Activated CD4-positive, alpha-beta memory T cell treated with anti-CD3 and anti-CD28 coated beads for 36 hours (primary cell): ENCODE measurements at places on chromosomes 13 and 19.

GRCh38 chr19:3020321-3020960 lies 8.6 kb downstream of the TLE2 start:
- no peak overlapping the region for H3K4me3 ChIP-seq
- no peaks in the 10 kb centered on the region for H3K36me3 ChIP-seq
- H3K27ac ChIP-seq: no peak overlapping the region
- H3K4me1 ChIP-seq: peaks cover 20% of the 10 kb centered on the region
- peaks cover 3% of the 10 kb centered on the region for H3K27me3 ChIP-seq

- no peak overlapping the region for H3K27ac ChIP-seq
- peak; percentile 2 for DNase-seq
- H3K27me3 ChIP-seq: no peaks in the 10 kb centered on the region
- no peaks in the 10 kb centered on the region for H3K4me1 ChIP-seq
- no peaks in the 10 kb centered on the region for H3K36me3 ChIP-seq
Measured at GRCh38 chr13:113401452-113402415, 37.8 kb upstream of the GRTP1 start.

- H3K4me3 ChIP-seq: no peak overlapping the region
- no peak overlapping the region for H3K27ac ChIP-seq
- H3K36me3 ChIP-seq: peaks cover 59% of the 10 kb centered on the region
- no peaks in the 10 kb centered on the region for H3K4me1 ChIP-seq
Measured at GRCh38 chr19:10686193-10686592, 15.0 kb upstream of the QTRT1 start.

GRCh38 chr13:24159357-24159756 lies 1.2 kb upstream of the SPATA13 start:
- peaks cover 13% of the 10 kb centered on the region for H3K4me1 ChIP-seq
- peaks cover 11% of the 10 kb centered on the region for H3K27me3 ChIP-seq
- H3K27ac ChIP-seq: no peak overlapping the region
- no peak overlapping the region for H3K4me3 ChIP-seq
- no peak for DNase-seq

GRCh38 chr13:37406031-37406430 lies 192.5 kb downstream of the POSTN start:
- no peak for DNase-seq
- H3K4me1 ChIP-seq: no peaks in the 10 kb centered on the region
- no peak overlapping the region for H3K27ac ChIP-seq
- H3K4me3 ChIP-seq: no peak overlapping the region
- H3K36me3 ChIP-seq: no peaks in the 10 kb centered on the region
- no peaks in the 10 kb centered on the region for H3K27me3 ChIP-seq

DNA sequence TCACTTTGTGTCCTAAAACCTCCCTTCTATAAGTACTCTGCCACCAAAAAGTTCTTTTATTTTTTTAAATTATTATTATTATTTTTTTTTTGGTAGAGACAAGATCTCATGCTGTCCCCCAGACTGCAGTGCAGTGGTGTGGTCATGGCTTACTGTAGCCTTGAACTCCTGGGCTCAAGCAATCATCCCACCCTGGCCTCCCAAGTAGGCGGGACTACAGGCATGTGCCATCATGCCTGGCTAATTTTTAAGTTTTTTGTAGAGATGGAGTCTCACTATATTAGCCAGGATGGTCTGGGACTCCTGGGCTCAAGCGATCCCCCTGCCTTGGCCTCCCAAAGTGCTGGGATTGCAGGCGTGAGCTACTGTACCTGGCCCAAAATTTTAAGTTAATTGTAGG lies 29.1 kb upstream of the GPI start:
- H3K27ac ChIP-seq: no peak overlapping the region
- peaks cover 6% of the 10 kb centered on the region for H3K4me1 ChIP-seq
- no peak overlapping the region for H3K4me3 ChIP-seq
- DNase-seq: no peak
- H3K36me3 ChIP-seq: peaks cover 7% of the 10 kb centered on the region
- no peaks in the 10 kb centered on the region for H3K27me3 ChIP-seq

DNA sequence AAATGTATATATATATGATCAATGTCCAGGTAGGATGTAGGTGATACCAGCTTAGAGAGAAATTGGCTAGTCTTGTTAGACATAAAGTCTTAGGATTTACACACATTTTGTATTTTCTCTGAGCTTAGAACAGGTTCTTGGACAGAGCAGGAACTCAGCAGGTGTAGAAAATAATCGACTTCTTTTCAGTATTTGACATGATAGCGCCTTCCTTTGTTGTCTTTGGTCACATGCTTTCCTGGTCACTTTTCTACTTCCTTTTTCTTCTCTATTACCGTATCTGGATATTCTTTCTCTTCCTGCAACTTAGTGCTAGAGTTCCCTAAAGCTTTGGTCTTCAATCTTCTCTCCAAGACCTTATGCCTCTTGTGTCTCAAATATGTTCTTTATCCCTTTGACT lies 107.4 kb downstream of the LRCH1 start:
- no peaks in the 10 kb centered on the region for H3K27me3 ChIP-seq
- no peak overlapping the region for H3K27ac ChIP-seq
- peaks cover 28% of the 10 kb centered on the region for H3K4me1 ChIP-seq
- no peak for DNase-seq
- no peak overlapping the region for H3K4me3 ChIP-seq

GRCh38 chr19:20077791-20078463 lies at the start of gene ZNF90:
Gene ZNF90 (plus strand): TSS chr19:20078000. CDS start chr19:20078133, 133 bp downstream.
- H3K27me3 ChIP-seq: no peaks in the 10 kb centered on the region
- H3K27ac ChIP-seq: peak within 1 kb of the TSS; percentile 61
- peaks cover 9% of the 10 kb centered on the region for H3K4me1 ChIP-seq
- peak; percentile 96 for DNase-seq

- no peaks in the 10 kb centered on the region for H3K4me1 ChIP-seq
- H3K27me3 ChIP-seq: peaks cover under 1% of the 10 kb centered on the region
- no peak for DNase-seq
- H3K4me3 ChIP-seq: no peak overlapping the region
- no peak overlapping the region for H3K27ac ChIP-seq
Measured at GRCh38 chr19:2969104-2969504, 8.3 kb upstream of the TLE6 start.

DNA sequence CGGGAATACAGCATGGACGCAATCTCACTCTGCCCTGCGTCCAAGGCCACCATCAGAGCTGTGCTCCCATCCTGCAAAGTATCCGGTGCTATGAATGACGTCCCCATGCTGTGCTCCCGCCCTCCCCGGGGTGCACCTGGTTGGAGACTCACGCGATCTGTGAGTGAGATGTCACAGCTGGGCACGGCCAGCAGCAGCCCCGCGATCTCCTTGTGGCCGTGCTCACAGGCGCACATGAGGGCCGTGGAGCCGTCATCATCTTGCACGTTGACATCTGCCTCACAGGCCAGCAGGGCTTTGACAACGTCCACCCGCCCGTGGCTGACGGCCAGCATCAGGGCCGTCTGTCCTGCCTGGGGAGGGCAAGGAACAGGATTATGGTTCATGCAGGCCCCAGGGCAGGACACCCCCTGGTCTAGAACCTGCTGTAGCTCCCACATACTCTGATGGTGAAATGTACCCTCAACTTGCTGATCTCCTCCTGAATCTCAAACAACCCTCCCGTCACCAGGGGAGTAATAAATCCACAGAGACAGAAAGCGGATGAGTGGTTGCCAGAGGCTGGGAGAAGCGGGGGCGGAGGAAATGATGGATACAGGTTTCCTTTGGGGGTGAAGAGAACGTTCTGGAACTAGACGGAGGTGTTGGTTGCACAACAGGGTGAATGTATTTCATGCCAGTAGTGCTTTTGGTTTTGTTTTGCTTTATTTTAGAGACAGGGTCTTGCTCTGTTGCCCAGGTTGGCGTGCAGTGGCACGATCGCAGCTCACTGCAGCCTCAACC lies 14.5 kb upstream of the SPC24 start:
- no peak for DNase-seq
- no peak overlapping the region for H3K4me3 ChIP-seq
- H3K36me3 ChIP-seq: no peaks in the 10 kb centered on the region
- H3K27ac ChIP-seq: no peak overlapping the region
- H3K4me1 ChIP-seq: no peaks in the 10 kb centered on the region
- H3K27me3 ChIP-seq: no peaks in the 10 kb centered on the region

GRCh38 chr19:18967358-18968146 lies 26.5 kb upstream of the HOMER3 start:
- no peak for DNase-seq
- H3K27ac ChIP-seq: no peak overlapping the region
- H3K4me1 ChIP-seq: peaks cover 5% of the 10 kb centered on the region
- peaks cover 2% of the 10 kb centered on the region for H3K36me3 ChIP-seq
- H3K4me3 ChIP-seq: no peak overlapping the region

- no peaks in the 10 kb centered on the region for H3K4me1 ChIP-seq
- no peak for DNase-seq
- no peaks in the 10 kb centered on the region for H3K27me3 ChIP-seq
- H3K4me3 ChIP-seq: no peak overlapping the region
- H3K27ac ChIP-seq: no peak overlapping the region
Measured at GRCh38 chr13:72295153-72295552, 428.1 kb upstream of the DACH1 start.

- no peak overlapping the region for H3K27ac ChIP-seq
- no peaks in the 10 kb centered on the region for H3K36me3 ChIP-seq
- no peak overlapping the region for H3K4me3 ChIP-seq
Measured at GRCh38 chr13:111468037-111468959, 147.9 kb downstream of the TEX29 start.

DNA sequence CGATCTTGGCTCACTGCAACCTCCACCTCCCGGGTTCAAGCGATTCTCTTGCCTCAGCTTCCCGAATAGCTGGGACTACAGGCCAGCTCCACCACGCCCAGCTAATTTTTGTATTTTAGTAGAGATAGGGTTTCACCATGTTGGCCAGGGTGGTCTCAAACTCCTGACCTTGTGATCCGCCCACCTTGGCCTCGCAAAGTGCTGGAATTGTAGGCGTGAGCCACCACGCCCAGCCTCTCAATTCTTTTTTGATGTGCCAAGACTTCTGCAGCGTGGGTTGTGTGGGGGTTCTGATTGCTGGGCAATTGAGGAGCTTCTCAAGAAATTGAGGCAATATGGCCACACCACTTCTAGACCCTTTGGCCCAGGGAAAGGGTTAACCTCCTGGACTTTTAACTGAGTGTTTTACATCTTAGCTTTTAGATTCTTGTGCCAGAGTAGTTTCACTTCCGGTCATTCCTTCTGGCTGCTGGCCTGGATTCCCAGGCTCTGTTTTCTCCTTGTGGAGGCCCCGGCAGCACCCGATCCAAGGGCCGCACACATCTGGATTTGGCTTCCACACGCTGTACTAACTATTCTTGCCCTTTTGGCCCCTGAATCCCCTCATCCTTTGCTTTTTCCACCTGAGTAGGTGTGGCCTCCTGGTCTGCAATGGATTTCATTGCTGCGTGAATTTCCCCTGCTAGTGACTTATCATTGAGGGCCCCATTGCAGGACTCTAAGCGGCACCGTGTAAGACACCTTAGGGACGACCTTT lies 14.7 kb downstream of the SMARCA4 start:
- no peak overlapping the region for H3K27ac ChIP-seq
- H3K4me1 ChIP-seq: peaks cover 36% of the 10 kb centered on the region
- DNase-seq: no peak
- no peaks in the 10 kb centered on the region for H3K36me3 ChIP-seq
- H3K4me3 ChIP-seq: no peak overlapping the region

- no peak for DNase-seq
- no peak overlapping the region for H3K27ac ChIP-seq
- H3K36me3 ChIP-seq: no peaks in the 10 kb centered on the region
- peaks cover 13% of the 10 kb centered on the region for H3K4me1 ChIP-seq
- H3K27me3 ChIP-seq: no peaks in the 10 kb centered on the region
- no peak overlapping the region for H3K4me3 ChIP-seq
Measured at GRCh38 chr19:54436628-54437252, 12.3 kb upstream of the LENG8 start.

- peaks cover 33% of the 10 kb centered on the region for H3K4me1 ChIP-seq
- H3K27ac ChIP-seq: peak overlapping the region; percentile 77
- H3K27me3 ChIP-seq: no peaks in the 10 kb centered on the region
- DNase-seq: no peak
- H3K36me3 ChIP-seq: no peaks in the 10 kb centered on the region
Measured at GRCh38 chr19:48645620-48646000, 377 bp downstream of the CA11 start.

- peaks cover 39% of the 10 kb centered on the region for H3K27me3 ChIP-seq
- no peak overlapping the region for H3K27ac ChIP-seq
Measured at GRCh38 chr19:54421169-54421516, 5.9 kb downstream of the TTYH1 start.

GRCh38 chr19:12840091-12841079 lies 2.1 kb downstream of the MAST1 start:
- no peaks in the 10 kb centered on the region for H3K36me3 ChIP-seq
- H3K27ac ChIP-seq: no peak overlapping the region
- peaks cover 34% of the 10 kb centered on the region for H3K4me1 ChIP-seq

- H3K36me3 ChIP-seq: peaks cover 9% of the 10 kb centered on the region
- no peaks in the 10 kb centered on the region for H3K4me1 ChIP-seq
- DNase-seq: no peak
- peak overlapping the region; percentile 8 for H3K27ac ChIP-seq
- H3K27me3 ChIP-seq: no peaks in the 10 kb centered on the region
Measured at GRCh38 chr19:4360641-4361151, 17.3 kb downstream of the MPND start.

GRCh38 chr13:97175041-97175440 lies 47.1 kb upstream of the MBNL2 start:
- H3K36me3 ChIP-seq: no peaks in the 10 kb centered on the region
- H3K4me3 ChIP-seq: no peak overlapping the region
- H3K4me1 ChIP-seq: no peaks in the 10 kb centered on the region
- H3K27ac ChIP-seq: no peak overlapping the region
- no peak for DNase-seq

DNA sequence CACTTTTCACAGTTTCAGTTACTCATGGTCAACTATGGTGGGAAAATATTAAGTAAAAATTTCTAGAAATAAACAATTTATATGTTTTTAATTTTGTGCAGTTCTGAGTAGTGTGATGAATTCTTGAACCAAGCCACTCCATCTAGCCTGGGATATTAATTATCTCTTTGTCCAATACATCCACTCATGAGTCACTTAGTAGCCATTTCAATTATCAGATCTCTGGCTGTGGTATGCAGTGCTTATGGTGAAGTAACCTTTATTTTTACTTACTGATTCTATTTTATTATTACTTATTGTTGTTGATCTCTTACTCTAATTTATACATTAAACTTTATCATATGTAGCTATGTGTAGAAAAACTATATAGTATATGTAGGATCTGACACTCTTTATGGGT lies 128.9 kb upstream of the KLHL1 start:
- no peaks in the 10 kb centered on the region for H3K4me1 ChIP-seq
- no peak overlapping the region for H3K27ac ChIP-seq
- H3K36me3 ChIP-seq: no peaks in the 10 kb centered on the region
- H3K27me3 ChIP-seq: no peaks in the 10 kb centered on the region

- no peak overlapping the region for H3K4me3 ChIP-seq
- H3K4me1 ChIP-seq: no peaks in the 10 kb centered on the region
- peaks cover 1% of the 10 kb centered on the region for H3K27me3 ChIP-seq
- no peaks in the 10 kb centered on the region for H3K36me3 ChIP-seq
- no peak overlapping the region for H3K27ac ChIP-seq
Measured at GRCh38 chr13:101332583-101332982, 83.7 kb downstream of the NALCN start.

- H3K27me3 ChIP-seq: peaks cover 2% of the 10 kb centered on the region
- H3K4me1 ChIP-seq: no peaks in the 10 kb centered on the region
- no peaks in the 10 kb centered on the region for H3K36me3 ChIP-seq
- H3K4me3 ChIP-seq: no peak overlapping the region
- DNase-seq: no peak
Measured at GRCh38 chr13:43242040-43242439, 218.7 kb downstream of the DNAJC15 start.
